ENCODE measurements at places on chromosomes 12 and 14.

DNA sequence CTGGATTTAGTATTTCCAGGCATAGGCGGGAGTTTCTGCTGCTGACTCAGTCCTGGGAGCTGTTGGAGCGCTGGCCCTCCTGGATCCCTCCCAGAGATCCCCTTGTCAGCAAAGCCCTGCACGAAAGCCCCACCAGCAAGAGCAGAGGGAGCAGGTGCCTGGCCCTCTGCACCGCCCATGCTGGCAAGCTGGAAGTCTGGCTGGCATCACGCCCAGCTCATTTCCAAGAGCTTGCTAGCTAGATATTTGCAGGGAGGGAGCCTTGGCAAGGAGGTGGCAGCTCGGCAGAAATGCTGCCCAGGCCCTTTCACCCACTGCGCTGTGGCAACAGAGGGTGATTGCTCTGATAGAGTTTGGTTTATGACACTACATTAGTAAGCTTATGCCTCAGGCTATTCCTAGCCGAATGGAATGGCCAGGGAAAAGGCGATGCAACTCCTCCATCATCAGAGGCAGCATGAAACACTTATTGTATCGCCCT lies 193.9 kb downstream of the EMP1 start:
- H3K36me3 ChIP-seq: no peaks in the 10 kb centered on the region
- H3K4me1 ChIP-seq: no peaks in the 10 kb centered on the region
- H3K4me3 ChIP-seq: no peak overlapping the region
- H3K27ac ChIP-seq: no peak overlapping the region

- peaks cover 14% of the 10 kb centered on the region for H3K36me3 ChIP-seq
- DNase-seq: no peak
- H3K27ac ChIP-seq: no peak overlapping the region
Measured at GRCh38 chr12:95141310-95141709, 67.9 kb upstream of the NR2C1 start.

GRCh38 chr14:68665792-68666204 lies 127.1 kb downstream of the ZFP36L1 start:
- no peak overlapping the region for H3K4me3 ChIP-seq
- H3K36me3 ChIP-seq: peaks cover 7% of the 10 kb centered on the region
- no peak for DNase-seq

- peaks cover 2% of the 10 kb centered on the region for H3K27me3 ChIP-seq
- no peak for DNase-seq
- H3K36me3 ChIP-seq: peaks cover 4% of the 10 kb centered on the region
- H3K4me1 ChIP-seq: peaks cover 16% of the 10 kb centered on the region
Measured at GRCh38 chr12:110109037-110109836, 14.9 kb upstream of the IFT81 start.

GRCh38 chr14:104113631-104114420 lies 24.6 kb upstream of the KIF26A start:
- no peaks in the 10 kb centered on the region for H3K36me3 ChIP-seq
- no peak overlapping the region for H3K27ac ChIP-seq
- peaks cover 24% of the 10 kb centered on the region for H3K27me3 ChIP-seq
- no peaks in the 10 kb centered on the region for H3K4me1 ChIP-seq
- no peak overlapping the region for H3K4me3 ChIP-seq
